ENCODE measurements at places on chromosomes 6 and 20. TPM values are rescaled to one million over a fixed set of nuclear protein-coding genes. Genes with fewer than 3 reads are reported as not detected.
A peak's percentile ranks its signal among the peaks of the same experiment; 100 is the strongest.

The DYNLT2 gene
- 1.8 TPM for total RNA-seq

DNA sequence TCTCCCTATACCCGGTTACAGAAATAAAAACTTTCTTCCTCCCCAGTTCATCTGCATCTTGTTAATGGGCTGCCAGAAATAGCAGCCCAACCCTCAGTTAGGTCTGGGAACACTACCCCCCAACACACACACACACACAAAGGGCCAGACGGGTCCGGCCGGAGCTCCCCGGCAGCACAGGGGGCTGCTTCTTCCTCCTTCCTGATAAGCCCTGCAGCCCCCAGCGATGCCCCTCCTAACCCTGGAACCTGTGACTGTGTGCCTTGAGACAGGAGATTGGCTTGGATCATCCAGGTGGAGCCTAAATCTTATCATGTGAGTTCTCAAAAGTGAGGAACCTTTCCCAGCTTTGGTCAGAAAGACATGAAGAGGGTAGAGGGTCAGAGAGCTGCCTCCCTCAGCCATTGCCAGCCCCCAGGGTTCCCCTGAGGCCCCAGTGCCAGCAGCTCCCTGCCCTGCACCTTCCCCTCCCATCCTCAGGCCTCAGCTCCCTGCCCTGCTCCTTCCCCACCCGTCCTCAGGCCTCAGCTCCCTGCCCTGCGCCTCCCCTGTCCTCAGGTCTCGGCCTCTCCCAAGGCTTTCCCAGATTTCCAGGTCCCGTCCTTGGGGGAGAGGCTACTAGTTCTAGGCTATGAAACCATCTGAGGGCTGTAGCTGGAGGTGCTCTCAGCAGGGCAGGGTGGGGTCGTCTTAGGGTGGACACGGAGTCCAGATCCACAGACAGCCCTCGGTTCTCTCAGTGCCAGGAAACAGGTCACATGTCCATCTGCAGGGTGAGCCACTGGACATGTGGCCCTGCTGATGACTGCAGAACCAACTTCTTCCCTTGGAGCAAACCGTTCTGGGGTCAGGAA lies 34.5 kb upstream of the CST7 start:
- no peak overlapping the region for H3K27ac ChIP-seq
- H3K27me3 ChIP-seq, result no peaks in the 10 kb centered on the region
- H3K4me1 ChIP-seq, result 0 out of 2 replicates have a peak, but pooled peaks cover 6% of the 10 kb centered on the region
- DNase-seq, result no peak
- no peaks in the 10 kb centered on the region for H3K36me3 ChIP-seq

- peaks cover 59% of the 10 kb centered on the region for H3K36me3 ChIP-seq
- no peaks in the 10 kb centered on the region for H3K27me3 ChIP-seq
- no peak overlapping the region for H3K27ac ChIP-seq
- peaks cover 2% of the 10 kb centered on the region for H3K4me1 ChIP-seq
- H3K4me3 ChIP-seq, result no peak overlapping the region
- DNase-seq, result no peak
Observed at GRCh38 chr20:35942243-35942642, 12.1 kb downstream of the SCAND1 start.

GRCh38 chr20:57941604-57942381 lies 232.0 kb upstream of the PMEPA1 start:
- no peak for DNase-seq
- H3K4me3 ChIP-seq, result no peak overlapping the region
- no peak overlapping the region for H3K27ac ChIP-seq
- H3K4me1 ChIP-seq, result no peaks in the 10 kb centered on the region
- no peaks in the 10 kb centered on the region for H3K27me3 ChIP-seq

DNA sequence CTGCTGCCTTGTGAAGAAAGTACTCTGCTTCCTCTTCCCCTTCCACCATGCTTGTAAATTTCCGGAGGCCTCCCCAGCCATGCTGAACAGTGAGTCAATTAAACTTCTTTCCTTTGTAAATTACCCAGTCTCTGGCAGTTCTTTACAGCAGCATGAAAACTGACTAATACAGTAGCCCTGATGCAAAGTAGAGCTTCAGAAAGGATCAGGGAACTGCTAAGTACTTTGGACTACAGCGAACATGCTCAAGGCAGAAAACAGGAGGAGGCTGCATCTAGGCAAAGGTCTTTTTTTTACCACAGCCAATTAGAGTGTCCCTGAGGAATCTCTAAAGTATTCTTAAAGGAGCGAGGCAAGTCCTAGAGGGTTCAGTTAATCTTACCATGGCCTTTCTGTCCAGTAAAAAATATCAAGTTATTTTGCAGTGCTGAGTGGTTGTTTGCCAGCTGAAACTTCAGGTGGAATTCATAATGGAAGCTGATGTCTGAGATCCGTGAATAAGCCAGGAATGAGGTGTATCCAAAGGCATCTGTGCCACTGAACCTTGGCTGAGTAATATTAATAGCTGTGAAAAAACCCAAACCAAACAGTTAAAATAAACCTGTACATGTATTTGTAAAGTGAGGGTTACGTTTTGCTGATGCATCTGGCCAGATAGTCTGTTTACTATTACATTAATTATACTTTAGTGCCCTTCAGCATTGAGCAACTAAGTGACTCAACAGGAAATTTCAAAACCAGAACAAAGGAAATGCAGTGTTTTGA lies 170.4 kb downstream of the PHF3 start:
- H3K4me3 ChIP-seq, result no peak overlapping the region
- H3K4me1 ChIP-seq, result peaks cover 4% of the 10 kb centered on the region
- H3K27ac ChIP-seq, result no peak overlapping the region
- DNase-seq, result no peak

The CEBPB gene
- total RNA-seq, result 22.6 TPM

The TINAG gene
- total RNA-seq, result not detected

- H3K36me3 ChIP-seq, result peaks cover under 1% of the 10 kb centered on the region
- H3K4me3 ChIP-seq, result 0 out of 3 replicates have a peak overlapping the region, but pooled peaks have one; percentile 16
- no peak for DNase-seq
- no peak overlapping the region for H3K27ac ChIP-seq
- peaks cover 10% of the 10 kb centered on the region for H3K4me1 ChIP-seq
Observed at GRCh38 chr6:166540631-166541331, 45.7 kb downstream of the RAMACL start.

DNA sequence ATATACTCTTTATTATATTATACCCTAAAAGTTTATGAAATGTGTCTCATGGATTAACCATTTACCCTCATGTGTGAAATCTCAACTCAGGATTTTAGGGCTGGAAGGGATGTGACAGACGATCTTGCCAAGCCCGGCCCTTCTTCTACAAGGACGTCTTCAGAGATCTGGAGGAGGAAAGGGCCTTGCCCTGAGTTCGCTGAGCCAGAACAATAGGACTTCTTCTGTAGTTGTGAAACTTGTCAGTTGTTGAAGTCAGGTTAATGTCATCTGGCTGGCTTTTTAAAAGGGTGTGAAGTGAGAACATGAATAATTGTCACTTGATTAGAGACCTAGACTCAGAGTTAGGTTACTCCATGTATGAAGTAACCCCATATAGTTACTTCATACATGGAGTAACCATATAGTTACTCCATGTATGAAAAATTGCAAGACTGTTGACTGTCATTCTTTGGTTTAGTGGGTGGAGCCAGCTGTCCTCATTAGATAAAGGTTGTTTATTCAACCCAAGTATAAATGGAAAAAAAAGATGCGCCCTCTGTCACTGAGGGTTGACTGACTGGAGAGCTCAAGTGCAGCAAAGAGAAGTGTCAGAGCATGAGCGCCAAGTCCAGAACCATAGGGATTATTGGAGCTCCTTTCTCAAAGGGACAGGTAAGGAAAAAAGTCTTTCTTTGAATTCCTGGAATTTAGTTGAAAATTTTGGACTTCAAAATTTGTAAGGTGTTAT lies at the start of gene ARG1:
TSS of gene ARG1 (plus strand) at position 541 of the 730 bp plus-strand sequence. CDS start at position 598, 57 bp downstream.
- H3K4me3 ChIP-seq, result no peak within 1 kb of the TSS
- no peaks in the 10 kb centered on the region for H3K27me3 ChIP-seq
- peaks cover 5% of the 10 kb centered on the region for H3K4me1 ChIP-seq
- DNase-seq, result no peak

DNA sequence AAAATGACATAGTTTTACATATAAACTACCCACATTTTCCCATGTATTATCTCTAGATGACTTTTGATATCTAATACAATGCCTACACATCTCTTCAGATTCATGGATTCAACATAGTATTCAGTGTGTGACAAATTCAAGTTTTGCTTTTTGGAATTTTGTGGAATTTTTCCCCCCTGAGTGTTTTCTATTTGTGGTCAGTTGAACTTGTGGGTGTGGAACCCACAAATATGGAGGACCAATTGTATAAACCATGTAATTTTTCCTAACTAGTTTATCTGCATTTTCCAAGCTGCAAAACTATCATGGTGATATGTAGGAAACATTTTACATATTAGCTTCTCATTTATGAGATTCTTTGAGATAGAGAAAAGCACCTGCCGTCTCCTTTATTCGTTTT lies 374.3 kb upstream of the SOX4 start:
- no peak overlapping the region for H3K4me3 ChIP-seq
- no peak overlapping the region for H3K27ac ChIP-seq
- H3K4me1 ChIP-seq, result peaks cover 2% of the 10 kb centered on the region
- DNase-seq, result no peak

The PHF3 gene
- total RNA-seq, result 60.8 TPM

GRCh38 chr20:650954-651353 lies 2.0 kb downstream of the SRXN1 start:
- H3K27me3 ChIP-seq, result no peaks in the 10 kb centered on the region
- H3K36me3 ChIP-seq, result peaks cover 40% of the 10 kb centered on the region
- H3K4me1 ChIP-seq, result no peaks in the 10 kb centered on the region
- H3K27ac ChIP-seq, result no peak overlapping the region

The ZNF335 gene
- total RNA-seq, result 21.1 TPM

The FABP7 gene
- 3.9 TPM for total RNA-seq

The SAYSD1 gene
- 9.4 TPM for total RNA-seq

DNA sequence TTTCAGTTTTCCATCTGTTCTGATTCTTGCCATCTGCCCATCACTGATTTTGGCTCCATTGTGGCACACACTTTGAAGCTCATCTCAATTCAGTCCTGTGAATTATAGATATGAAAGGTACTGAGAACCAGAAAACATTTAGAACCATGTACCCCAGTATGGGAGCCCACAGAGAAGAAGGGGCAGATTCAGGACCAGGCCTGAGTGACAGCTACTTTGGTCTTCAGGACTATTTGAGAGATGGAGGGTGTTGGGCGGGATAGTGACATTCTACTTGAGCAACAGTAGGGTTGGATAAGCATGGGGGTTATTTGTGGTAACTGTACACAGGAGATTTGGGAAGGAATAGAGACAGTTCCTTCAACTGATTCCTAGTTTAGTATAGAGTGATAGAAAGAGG lies 259.2 kb upstream of the MANEA start:
- no peak for DNase-seq
- no peak overlapping the region for H3K27ac ChIP-seq
- no peaks in the 10 kb centered on the region for H3K27me3 ChIP-seq
- no peak overlapping the region for H3K4me3 ChIP-seq
- no peaks in the 10 kb centered on the region for H3K36me3 ChIP-seq

DNA sequence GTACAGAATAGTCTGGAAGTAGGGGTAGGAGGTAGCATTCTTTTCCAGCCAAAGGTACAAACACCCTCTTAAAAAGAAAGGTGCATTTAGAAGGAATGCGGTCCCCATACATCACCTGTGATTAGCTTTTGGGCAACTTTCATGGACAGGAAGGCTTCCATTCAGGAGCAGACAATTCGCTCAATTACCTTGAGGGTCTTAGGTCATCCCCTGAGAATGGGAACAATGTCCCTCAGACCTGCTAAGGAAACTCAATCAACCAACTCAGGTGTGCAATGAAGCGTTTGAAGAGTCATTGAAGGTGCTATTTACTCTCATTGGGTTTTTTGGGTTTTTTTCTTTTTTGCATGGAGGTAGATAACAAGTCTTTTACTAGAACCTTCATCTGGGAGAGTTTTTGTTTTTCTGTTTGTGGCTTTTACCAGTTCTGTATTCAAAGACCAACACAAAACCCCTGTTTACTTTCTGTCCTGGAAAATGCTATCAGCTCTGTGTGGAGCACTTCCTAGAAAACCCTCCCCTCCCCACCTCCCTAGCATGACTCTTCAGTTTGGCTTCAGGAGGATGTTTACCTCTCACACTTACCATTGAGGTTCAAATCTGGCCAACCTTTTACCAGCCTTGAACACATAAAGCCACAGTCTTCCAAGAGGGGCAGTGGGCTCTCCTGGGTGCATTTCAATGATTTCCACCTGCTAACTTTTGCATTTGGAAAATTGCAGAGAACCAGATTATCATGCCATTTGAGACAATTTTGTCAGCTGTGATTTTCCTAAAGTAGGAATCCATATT lies 271.2 kb upstream of the PRDM1 start:
- H3K27me3 ChIP-seq, result no peaks in the 10 kb centered on the region
- H3K4me3 ChIP-seq, result no peak overlapping the region
- H3K36me3 ChIP-seq, result no peaks in the 10 kb centered on the region

The DAAM2 gene
- 1.0 TPM for total RNA-seq

The GPX5 gene
- not detected for total RNA-seq

GRCh38 chr6:56497240-56497639 lies 145.4 kb downstream of the DST start:
- DNase-seq, result no peak
- H3K27ac ChIP-seq, result no peak overlapping the region
- no peaks in the 10 kb centered on the region for H3K27me3 ChIP-seq
- H3K4me3 ChIP-seq, result no peak overlapping the region
- no peaks in the 10 kb centered on the region for H3K4me1 ChIP-seq

- H3K36me3 ChIP-seq, result no peaks in the 10 kb centered on the region
- H3K4me1 ChIP-seq, result peaks cover 11% of the 10 kb centered on the region
Observed at GRCh38 chr6:5681480-5681879, 325.2 kb downstream of the NRN1 start.

- H3K4me1 ChIP-seq, result no peaks in the 10 kb centered on the region
- H3K36me3 ChIP-seq, result peaks cover 52% of the 10 kb centered on the region
- H3K4me3 ChIP-seq, result no peak overlapping the region
Observed at GRCh38 chr6:36976007-36976264, 10.1 kb downstream of the MTCH1 start.

The SLC22A2 gene
- total RNA-seq, result 0.86 TPM

GRCh38 chr6:26156850-26157250 lies 69.6 kb downstream of the HFE start:
- H3K27me3 ChIP-seq, result no peaks in the 10 kb centered on the region
- peaks cover 3% of the 10 kb centered on the region for H3K4me1 ChIP-seq
- H3K4me3 ChIP-seq, result peak overlapping the region; percentile 89
- peaks cover 2% of the 10 kb centered on the region for H3K36me3 ChIP-seq

- H3K27ac ChIP-seq, result no peak overlapping the region
- peak; percentile 75 for DNase-seq
- H3K4me3 ChIP-seq, result no peak overlapping the region
- H3K4me1 ChIP-seq, result no peaks in the 10 kb centered on the region
- no peaks in the 10 kb centered on the region for H3K36me3 ChIP-seq
Observed at GRCh38 chr6:151661928-151662327, 145.6 kb upstream of the ESR1 start.

DNA sequence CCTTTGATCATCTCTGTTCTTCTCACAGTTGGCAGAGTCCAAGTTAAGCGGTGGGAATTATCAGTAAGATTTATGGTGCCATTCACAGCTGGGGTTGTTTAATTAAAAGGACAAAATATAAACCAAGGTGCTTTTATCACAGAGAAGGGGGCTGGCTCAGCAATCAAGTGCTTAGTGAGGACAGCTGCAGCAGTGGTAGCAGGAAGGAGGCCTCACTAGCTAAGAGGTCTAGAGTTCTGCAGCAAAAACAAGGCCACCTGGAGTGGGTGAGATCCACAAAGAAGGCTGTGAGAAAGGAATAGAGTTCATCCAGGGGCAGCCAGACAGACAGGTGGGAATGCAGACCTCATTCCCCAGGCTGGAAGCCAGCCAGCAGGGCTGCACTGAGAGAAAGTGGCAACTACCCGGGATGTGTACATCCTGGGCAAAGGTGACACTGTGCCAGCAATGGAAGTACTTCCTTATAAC lies 37.1 kb downstream of the PIGU start:
- no peaks in the 10 kb centered on the region for H3K27me3 ChIP-seq
- H3K4me3 ChIP-seq, result no peak overlapping the region
- DNase-seq, result no peak
- H3K27ac ChIP-seq, result no peak overlapping the region
- H3K36me3 ChIP-seq, result peaks cover 3% of the 10 kb centered on the region

The RBM12 gene
- 260 TPM for total RNA-seq

GRCh38 chr6:117498159-117498558 lies 15.7 kb downstream of the DCBLD1 start:
- no peak overlapping the region for H3K4me3 ChIP-seq
- no peaks in the 10 kb centered on the region for H3K36me3 ChIP-seq
- no peaks in the 10 kb centered on the region for H3K27me3 ChIP-seq
- no peak overlapping the region for H3K27ac ChIP-seq
- H3K4me1 ChIP-seq, result no peaks in the 10 kb centered on the region
